T-helper 17 cell (primary cell): ENCODE measurements at places on chromosomes 2 and 18.

GRCh38 chr2:64649626-64650025 lies 4.1 kb downstream of the SERTAD2 start:
- DNase-seq, result no peak

DNA sequence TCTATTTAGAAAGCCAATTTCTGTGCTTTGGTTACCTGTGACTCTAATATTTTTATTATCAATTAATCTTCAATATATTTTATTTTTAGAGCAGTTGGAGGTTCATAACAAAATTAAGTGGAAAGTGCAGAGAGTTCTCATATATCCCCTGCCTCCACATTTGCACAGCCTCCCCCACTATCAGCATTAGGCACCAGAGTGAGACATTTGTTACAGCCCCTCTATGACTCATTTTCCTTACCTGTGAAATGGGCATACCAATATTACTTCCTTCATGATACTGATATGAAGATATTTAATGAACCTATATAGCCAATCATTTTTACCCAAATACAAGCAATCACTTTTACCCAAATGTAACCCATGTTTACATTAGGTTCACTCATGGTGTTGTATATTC lies 34.0 kb upstream of the CYTIP start:
- no peak for DNase-seq

GRCh38 chr2:203918264-203918663 lies 18.3 kb upstream of the ICOS start:
- no peak for DNase-seq

GRCh38 chr2:241200822-241201395 lies 12.4 kb downstream of the ANO7 start:
- no peak for DNase-seq

GRCh38 chr18:42861271-42861670 lies 254.2 kb downstream of the RIT2 start:
- DNase-seq, result no peak

- no peak for DNase-seq
Measured at GRCh38 chr2:179251870-179252269, 12.8 kb downstream of the SESTD1 start.
